NCI-H1436 treated with DMSO at 0.1 percent for 48 hours (cell line): ENCODE measurements at places on chromosomes 11 and 22.

DNA sequence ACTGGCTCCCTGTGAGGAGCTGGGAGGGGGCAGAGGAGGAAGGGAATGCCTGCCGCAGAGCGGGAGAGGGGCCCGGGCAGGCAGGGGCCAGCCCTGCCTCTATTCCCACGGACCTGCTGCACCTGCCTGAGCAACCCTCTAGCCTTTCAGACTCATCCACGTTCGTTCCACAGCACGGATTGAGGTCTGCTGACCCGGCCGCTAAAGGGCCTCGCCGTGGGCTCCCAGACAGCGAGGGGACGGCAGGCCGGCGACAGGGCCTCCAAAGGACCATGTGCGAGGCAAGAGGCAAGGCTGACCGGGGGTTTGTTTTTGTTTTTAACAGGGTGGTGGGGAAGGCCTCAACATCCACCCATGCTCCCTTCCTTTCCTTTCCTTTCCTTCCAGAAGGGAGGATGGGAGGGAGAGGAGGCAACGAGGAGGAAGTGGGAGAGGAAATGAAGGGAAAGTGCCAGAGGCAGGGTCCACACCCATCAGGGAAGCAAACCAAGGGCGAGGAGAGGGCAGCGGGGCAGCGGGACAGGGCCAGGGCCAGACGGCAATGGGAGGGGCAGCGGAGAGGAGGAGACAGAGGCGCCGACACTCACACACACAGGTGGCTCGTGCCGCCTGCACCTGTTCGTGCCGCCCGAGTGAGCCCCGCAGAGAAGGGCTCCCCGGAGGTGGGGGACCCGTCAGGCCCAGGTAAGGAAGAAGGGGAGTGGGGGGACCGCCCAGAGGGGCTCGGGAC is 7.5 kb downstream of the LRFN4 start:
- no peak for DNase-seq

DNA sequence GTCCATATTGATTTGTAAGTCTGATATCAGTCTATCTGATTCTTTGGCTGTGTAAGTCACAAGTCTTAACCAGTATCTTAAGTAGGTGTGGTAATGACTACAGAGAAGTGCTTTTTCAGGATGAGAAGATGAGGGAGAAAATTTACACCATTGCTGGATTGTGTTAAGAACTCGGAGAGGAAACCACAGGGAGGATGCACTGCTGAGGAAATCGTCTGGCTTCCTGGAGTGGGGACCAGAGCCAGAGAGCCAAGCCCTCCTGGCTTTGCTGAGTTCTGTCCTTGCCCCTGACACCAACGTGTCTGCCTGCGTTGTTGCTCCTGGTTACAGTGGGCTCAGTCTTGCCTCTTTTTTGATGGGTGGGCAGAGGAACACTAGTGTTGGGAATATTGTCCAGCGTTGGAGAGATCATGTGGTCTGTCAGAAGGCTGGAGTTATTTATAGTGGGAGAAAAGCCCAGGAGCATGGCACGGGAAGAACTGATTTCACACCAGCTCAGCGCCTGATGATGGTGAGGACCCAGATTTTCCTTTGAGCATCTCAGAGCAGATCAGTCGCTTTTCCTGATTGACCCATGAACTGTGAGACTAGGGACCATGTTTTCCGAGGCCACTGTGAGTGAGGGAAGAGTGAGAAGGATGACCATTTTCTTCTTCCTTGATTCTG is 29.6 kb downstream of the MARK2 start:
- DNase-seq: no peak

DNA sequence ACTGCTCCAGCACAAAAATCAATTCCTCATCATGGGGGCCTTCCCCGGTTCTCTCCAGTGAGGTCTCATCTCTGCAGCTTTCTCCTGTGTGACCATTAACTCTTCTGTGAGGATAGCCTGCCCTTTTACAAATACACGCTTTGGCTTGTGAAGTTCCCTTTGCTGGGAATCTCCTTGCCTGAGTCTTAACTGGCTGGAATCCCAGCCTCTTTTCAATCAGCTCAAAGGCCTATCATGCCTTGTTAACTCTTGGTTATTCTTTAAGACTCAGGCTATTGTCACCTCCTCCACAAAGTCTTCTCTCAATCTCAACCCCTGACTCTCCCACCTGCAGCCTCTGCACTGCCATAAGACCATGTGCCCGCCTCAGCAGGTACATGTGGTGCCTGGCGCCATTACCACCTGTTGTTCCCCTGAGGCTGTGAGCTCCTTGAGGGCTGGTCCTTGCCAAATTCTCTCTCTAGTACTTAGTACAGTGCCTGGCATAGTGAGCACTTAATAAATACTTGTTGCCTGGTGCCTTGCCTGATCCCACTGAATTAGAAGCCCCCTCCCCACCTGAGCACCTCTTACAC is 128.2 kb downstream of the ST3GAL4 start:
- DNase-seq: no peak

- DNase-seq: no peak
These were observed 1310.3 kb downstream of the TBC1D22A start for GRCh38 chr22:48072777-48073176.

DNA sequence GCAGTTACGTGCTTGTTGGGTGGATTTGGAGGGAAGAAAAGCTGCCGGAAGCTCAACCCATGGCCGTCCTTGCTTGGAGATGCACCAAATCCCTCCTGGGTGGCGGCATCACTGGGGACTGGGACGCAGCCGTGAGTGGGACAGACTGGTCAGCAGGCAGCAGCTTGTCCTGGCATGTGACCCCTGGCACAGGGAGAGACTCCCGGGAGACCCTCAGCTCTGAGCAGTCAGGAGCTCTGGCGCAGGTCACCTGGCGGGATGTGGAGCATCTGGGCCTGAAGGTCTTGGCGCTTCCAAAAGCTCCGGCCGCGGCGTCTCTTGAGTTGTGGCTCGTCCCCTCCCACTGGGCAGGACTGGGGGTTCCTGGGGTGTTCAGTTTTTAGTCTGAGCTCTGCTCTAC is 26.3 kb downstream of the PTDSS2 start:
- no peak for DNase-seq

DNA sequence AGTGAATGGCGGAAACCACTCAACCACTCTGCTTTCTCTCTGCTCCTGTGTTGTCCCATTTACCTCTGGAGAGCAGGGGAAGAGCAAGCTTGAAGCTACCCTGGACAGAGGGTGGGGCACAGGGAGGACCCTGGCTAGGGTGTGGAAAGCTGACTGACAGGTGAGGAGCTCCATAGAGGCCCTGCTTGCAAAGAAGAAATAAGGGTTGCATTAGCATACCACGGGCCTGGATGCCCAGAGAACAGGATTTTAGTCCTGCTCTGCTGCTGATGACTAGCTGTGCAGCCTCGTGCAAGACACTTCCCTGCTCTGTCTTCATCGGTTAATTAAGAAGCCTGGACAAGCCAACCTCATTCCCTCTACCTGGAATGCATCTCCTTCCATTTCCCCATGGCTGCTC is 135.0 kb downstream of the BUD13 start:
- no peak for DNase-seq

DNA sequence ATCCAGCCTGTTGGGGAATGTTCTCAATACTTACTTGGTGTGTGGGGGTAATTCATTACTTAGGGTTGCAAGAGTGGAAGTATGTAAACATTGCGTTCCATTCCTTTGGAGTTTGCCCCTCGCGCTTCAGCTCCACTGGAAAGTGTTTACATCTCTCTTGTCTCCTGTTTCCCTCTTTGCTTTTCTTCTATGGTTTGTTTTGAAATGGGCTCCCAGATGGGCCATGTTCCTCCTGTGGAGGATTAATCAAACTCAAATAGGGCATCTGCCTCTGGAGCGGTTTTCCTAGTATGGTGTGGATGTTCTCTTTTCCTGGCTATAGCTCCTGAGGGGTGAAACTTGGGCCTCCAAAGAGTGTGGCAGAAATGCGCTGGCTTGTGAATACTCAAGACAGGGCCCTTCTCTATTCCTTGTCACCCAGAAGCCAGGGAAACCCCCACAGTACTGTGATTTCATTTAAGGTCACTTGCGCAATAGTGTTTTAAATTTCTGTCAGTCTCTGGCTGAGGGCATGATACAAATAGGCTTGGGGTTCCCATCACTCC is 51.9 kb downstream of the CD44 start:
- DNase-seq: no peak

GRCh38 chr11:1340111-1340510 is 30.7 kb upstream of the TOLLIP start:
- no peak for DNase-seq

- no peak for DNase-seq
These were observed 15.3 kb upstream of the SYTL2 start for GRCh38 chr11:85826116-85826855.

DNA sequence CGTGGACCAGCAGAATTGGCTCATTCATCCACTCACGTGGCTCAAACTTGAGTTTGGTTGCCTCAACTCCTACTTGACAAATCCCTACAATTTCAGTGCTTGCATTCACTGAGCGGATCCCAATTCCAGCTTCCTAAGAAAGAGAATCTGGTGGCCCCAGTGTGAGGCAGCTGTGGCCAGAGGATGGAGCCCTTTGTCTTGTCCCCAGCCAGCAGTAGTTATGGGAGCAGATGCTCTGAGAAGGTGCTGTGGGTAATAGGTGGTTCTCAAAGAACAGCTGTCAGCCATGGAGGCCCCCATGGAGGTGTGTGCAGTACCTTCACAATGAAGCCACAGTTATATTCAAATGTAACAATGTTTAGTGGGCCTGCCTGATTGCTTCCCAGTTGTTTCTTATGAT is 39.3 kb downstream of the KREMEN1 start:
- no peak for DNase-seq

- no peak for DNase-seq
These were observed 519.5 kb upstream of the LRRC4C start for GRCh38 chr11:41978945-41979344.

DNA sequence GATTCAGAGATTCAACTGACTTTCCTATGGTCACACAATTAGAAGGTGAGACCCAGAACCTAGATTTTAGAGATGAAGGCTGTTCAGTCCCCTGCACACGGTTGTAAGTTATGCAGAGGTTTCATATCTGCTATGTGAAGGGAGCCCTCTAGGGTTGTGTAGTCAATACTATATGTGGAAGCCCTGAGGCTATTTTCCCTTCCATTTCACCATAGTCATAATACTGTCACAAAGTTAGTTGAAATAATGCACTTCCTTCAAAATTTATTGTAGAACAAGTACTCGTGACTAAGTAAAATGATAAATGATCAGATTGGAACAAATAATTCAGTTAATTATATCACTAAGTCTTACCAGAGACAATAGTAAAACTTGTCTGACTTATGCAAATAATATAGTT is 48.8 kb downstream of the ENDOD1 start:
- DNase-seq: no peak
